SHP77 (cell line): ENCODE measurements at places on chromosomes 4 and X.
A peak's percentile ranks its signal among the peaks of the same experiment; 100 is the strongest.

DNA sequence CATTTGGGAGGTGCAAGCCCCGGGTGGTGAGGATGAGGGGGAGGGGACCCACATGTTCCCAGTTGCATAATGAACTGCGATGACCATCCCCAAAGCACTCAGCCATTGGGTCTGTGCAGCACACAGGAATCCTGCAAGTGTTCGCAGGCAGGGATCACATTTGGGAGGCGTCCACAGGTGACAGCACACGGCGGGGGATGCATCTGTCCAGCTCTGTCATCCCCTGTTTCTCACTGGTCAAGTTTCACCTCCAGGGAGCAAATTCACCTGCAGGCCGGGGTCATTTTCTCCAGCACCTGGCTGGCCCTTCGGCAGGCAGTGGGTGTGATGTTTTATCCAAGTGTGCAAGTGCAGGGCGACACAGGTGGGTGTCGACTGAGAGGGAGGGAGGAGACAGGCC lies 33.3 kb upstream of the SORCS2 start:
- DNase-seq = no peak

DNA sequence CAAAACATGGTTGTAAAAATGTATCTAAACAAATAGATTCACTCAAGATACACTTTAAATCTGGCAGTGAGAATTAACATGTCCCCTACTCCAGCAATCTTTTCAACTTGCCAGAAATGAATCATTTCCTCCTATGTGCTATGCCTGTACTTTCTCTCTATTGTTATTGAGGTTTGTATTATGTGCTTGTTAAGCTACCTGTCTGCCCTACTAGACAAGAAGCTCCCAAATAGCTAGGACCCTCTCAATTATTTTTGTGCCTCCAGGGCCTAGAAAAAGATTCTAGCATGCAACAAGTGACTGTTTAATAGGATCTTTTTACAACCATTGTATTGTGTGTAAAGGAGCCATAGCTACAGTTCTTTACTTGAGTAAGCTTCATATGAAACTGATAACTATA lies 3.5 kb upstream of the SAP30 start:
- no peak for DNase-seq

- no peak for DNase-seq
Measured at GRCh38 chrX:144849141-144849540, 398.2 kb upstream of the SPANXN1 start.

DNA sequence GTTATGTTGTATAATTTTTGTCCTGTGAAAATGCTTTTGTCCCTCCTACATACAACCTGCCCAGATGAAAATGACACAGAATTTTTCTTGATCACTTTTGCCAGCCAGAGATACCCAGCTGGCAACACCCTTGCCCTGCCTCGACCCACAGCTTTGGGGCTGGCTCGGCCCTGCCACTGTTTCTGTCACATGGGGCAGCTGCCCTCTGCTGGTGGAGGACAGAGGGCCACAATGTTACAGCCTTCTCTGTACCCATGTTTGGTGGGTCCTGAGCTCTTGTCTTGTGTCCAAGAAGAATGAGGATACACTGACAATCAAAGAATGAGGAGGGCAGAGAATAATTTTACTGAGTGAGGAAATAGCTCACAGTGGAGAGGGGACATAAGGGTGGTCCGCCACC lies 31.1 kb downstream of the BMP15 start:
- no peak for DNase-seq

GRCh38 chrX:40496728-40497127 lies 84.0 kb upstream of the ATP6AP2 start:
- DNase-seq = no peak

DNA sequence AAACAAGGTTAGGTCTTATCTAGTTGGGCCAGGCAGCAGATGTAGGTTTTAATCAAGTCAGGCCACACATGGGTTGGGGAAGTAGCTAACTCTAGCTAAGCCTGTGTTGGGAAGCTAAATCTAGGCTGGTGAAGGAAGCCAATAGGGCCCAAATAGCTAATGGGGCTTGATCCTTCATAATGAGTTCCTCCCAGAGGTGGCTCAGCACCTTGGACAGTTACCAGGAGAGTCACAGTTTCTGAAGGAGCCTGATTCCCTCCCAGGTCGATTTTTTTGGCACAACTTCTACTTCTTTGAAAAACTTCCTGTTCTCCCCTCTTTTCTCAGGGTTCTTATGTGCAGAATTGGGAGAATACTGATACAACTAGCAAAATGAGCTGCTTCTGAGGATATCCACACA lies 242.5 kb upstream of the PRPS2 start:
- DNase-seq = no peak

DNA sequence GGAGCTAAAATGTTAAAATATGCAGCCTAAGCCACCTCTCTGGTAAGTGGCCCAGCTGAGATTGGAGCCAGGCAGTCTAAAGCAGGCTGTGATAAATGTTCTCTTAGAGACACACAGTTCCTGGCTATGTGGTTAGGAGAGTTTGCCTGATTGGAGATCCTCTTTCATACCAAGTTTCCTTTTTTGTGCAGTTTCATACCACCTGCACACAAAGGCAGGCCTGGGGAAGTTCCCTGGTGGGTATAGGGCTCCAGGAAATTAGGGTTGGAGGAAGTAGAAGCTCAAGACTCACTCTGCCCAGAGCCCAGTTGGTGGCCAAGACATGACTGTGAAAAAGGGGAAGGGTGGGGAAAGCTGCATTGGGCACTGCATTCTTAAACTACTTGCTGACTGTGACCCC lies 16.9 kb downstream of the CYBB start:
- no peak for DNase-seq

GRCh38 chr4:118968005-118968404 lies 79.4 kb downstream of the SYNPO2 start:
- DNase-seq = no peak

DNA sequence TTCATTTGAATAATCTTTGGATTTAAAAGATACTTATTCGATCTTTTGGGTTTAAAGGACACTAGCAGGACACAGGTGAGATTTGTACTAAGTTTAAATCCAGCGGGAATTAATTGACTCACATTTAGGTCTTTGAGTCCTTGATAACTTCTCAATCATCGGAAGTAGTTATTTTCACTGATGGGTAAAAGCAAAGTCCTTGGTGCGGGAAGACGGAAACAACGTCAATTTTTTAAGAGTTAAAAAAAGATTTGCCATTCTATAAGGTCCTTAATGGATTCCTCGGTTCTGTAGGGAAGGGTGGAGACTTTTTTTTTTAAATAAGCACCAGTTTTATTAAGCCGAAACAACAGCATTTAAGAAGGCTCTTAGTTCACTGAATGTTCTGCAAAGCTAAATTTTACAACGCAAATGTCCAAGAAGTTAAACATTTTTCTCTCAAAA lies 2.9 kb downstream of the TMSB4X start:
- no peak for DNase-seq

DNA sequence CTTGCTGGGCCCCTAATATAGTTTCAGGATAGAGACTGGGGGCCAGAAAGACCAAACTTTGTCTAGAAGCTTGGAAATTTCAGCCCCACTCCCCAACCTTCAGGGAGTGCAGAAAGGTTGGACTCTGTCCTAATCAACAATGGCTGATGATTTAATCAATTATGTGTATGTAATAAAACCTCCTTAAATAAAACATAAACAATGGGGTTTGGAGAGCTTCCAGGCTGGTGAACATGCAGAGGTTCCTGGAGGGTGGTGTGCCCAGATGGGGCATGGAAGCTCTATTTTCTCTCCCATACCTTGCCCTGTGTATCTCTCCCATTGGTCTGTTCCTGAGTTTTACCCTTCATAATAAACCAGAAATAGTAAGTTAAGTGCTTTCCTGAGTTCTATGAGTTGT lies 174.2 kb downstream of the GC start:
- no peak for DNase-seq

DNA sequence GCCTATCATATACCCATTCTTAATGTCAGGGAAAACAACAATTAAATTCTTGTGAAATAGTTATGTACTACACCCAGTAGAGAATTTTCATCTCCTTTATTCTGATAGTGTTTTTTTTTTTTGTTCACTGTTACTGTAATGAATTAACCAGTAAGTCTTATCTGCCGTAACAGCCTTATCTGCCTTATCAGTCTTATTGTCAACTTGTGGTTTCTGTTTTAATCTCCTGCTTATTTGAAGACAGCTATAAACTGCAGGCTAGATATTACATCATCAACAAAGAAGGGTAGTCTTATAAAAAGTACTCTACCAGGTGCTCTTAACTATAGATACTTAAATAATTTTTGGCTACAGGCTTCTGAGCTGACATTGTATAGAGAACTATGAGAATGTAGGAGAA lies 79.5 kb downstream of the MAGEB5 start:
- no peak for DNase-seq

GRCh38 chr4:65250916-65251315 lies 419.4 kb downstream of the EPHA5 start:
- no peak for DNase-seq

GRCh38 chrX:14290335-14290734 lies 239.0 kb upstream of the GLRA2 start:
- no peak for DNase-seq

GRCh38 chr4:26217481-26217880 lies 103.3 kb upstream of the RBPJ start:
- DNase-seq = no peak

DNA sequence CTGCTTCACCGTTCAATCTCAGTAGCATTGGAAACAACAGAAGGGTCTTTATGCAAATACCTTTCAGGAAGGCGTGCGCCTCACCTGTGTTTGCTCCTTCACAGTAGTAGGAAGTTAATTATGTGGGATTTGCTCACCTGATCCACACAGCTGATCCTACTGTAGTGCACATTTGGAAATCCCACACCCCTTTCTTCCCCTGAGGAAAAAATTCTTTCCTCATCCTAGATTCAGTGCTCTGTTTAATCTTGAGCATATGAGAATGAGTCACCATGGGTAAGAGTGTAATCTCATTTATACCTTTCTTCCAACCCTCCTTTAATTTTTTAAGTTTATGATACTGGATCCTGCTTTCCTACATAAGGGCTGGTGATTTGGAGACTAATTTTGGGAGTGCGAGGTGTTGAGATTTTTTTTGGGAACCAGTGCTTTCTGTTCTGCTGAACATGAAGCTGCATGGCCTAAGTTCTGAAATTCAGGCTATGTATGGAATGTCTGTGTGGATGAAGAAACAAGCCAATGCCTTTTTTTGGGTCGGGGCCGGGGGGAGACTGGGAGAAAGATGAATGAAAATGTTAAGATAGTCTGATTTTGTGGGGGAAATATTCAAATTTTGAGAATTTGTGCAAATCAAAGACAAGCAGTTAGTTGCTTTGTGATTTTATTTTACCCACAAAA lies 19.0 kb downstream of the GAB1 start:
- DNase-seq = no peak

- no peak for DNase-seq
Measured at GRCh38 chrX:40368611-40369061, 212.1 kb upstream of the ATP6AP2 start.

DNA sequence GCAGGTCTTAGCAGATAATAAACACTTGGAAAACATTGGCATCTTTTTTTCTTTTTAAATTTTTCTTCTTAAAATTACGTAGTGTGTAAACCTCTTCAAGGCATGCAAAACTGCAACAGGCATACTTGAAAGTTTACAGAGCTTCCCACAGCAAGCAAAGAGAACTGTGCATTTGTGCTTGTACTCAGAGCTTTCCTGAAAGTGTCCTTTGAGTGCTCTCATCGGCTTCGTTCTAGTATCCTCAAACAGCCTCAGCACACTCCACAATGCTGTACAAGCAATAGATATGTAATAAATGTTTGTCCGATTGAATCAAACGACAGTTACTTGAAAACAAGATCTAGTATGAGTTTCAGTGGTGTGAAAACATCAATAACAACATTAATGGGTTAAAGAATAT lies 227.5 kb downstream of the PAPSS1 start:
- DNase-seq = no peak

GRCh38 chr4:151882072-151882803 lies 121.4 kb upstream of the GATB start:
- no peak for DNase-seq

DNA sequence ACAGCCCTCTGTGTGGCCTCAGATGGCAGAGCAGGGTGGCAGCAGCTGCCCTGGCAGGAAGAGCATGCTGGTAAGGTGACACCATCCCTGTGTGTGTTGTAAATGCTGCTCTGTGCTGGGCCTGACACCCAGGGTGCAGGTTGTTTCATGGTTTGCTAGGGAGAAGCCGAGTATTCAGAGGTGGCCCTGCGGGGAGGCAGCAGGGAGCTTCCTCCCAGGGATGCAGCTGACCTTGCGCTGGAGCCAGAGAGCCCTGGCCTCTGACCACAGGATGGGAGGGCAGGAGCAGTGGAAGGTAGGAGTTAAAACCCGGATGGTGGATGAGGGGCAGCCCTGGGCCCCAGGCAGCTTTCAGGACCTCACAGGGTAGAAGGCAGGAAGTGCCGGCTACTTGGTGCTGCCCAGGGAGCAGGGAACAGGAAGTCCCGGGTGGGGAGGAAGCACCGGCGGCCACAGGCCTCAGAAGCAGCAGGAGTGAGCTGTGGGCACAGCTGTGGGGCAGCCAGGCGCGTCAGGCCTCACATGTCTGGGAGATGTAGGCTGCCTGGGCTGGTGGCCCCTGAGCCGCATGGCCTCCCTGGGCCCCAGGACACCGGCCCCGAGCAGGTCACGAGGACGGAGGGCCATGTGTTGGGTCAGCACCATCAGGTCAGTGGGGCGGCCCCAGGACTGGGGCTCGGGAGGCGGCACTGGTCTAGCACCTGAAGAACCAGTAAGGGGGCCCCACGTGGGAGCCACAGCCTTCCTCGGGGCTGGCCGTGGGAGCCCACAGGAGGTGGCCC lies 19.1 kb downstream of the SH3BP2 start:
- peak; percentile 54 for DNase-seq

DNA sequence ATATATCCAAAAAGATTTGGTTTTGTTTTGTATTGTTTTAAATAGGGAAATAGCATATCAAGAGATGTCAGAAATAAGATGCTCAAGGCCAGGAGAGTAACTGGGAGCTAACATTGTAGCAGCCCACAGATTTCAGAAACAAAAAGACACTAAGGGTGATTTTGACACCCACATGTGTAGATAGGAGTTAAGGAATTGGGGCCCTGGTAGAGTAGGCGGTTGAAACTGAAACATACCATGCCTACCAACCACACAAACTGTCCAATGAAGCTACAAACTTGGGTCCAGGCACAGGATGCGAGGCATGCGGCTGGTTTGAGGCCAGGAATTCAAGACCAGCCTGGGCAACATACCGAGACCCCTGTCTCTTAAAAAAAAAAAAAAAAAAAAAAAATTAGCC lies 6.3 kb upstream of the HSPA4L start:
- DNase-seq = no peak

DNA sequence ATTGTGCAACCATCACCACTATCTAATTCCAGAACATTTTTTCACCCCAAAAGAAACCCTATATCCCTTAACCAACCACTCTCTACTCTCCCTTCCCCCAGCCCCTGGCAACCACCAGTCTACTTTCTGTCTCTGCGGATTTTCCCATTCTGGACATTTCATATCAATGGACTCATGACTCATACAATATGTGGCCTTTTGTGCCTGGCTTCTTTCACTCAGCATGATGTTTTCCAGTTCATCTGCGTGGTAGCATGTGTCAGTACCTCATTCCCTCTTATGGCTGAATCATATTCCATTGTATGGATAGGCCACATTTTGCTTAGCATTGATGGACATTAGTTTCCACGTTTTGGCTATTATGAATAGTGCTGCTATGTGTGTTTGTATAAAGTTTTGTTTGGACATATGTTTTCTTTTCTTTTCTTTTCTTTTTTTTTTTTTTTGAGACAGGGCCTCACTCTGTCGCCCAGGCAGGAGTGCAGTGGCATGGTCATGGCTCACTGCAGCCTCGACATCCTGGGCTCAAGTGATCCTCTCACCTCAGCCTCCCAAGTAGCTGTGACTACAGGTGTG lies 335.4 kb downstream of the BCOR start:
- no peak for DNase-seq
